ENCODE measurements at places on chromosomes 5 and 9.

DNA sequence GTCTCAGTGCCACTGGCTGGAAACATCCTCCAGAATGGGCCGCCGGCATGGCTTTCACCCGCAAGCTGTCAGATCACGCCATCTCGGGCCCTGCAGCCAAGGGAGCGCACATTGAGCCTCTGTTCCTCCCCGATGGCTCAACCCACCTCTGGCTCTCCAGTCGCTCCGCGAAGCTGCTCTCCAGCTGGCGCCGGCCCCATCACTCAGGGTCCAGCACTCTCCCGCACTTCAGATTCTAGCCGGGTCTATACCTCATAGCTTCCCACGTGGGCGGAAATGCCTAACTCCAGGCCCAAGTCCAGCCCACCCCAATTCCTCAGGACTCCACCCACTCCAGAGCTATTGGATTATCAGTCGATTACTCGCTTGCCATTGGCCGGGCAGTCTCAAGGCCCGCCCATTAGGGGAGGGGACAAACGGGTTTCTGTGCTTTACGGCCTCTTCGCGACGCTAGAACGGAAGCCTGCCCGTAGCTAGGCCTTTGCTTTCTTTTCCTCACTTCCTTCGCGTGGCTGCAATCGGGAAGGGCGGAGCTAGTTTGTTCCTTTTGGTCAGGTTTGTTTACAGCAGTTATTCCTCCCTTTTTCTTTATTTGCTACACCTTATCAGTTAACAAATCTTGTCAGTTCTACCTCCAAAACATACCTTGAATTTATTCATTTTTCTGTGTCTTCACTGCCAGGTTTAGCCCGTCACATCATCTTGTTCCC lies at the start of gene NOL6:
Gene NOL6 (minus strand): TSS at position 282 of the 710 bp plus-strand sequence. CDS start 82 bp downstream, at position 200.
- DNase-seq = peak; percentile 98

DNA sequence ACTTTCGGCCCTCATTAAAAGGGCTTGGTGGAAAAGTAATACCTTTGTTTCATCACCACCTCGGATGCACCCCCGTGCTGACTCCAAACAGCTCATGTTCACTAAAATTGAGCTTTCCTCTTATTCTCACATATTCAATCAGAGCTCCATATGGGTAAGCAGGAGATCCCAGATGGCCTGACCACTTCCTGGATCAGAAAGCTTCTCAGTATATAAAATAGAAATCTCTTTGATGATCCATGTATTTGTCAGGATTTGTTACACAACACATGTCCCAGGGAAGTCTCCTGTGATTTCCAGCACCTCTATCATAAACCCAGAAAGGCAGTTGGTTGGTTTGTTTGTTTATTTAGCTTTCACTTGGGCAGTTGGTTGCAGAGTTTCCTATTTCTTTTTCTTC lies 402.0 kb downstream of the MLLT3 start:
- no peak for DNase-seq

GRCh38 chr5:10442576-10442975 lies 897 bp downstream of the ROPN1L start:
- no peak for DNase-seq

DNA sequence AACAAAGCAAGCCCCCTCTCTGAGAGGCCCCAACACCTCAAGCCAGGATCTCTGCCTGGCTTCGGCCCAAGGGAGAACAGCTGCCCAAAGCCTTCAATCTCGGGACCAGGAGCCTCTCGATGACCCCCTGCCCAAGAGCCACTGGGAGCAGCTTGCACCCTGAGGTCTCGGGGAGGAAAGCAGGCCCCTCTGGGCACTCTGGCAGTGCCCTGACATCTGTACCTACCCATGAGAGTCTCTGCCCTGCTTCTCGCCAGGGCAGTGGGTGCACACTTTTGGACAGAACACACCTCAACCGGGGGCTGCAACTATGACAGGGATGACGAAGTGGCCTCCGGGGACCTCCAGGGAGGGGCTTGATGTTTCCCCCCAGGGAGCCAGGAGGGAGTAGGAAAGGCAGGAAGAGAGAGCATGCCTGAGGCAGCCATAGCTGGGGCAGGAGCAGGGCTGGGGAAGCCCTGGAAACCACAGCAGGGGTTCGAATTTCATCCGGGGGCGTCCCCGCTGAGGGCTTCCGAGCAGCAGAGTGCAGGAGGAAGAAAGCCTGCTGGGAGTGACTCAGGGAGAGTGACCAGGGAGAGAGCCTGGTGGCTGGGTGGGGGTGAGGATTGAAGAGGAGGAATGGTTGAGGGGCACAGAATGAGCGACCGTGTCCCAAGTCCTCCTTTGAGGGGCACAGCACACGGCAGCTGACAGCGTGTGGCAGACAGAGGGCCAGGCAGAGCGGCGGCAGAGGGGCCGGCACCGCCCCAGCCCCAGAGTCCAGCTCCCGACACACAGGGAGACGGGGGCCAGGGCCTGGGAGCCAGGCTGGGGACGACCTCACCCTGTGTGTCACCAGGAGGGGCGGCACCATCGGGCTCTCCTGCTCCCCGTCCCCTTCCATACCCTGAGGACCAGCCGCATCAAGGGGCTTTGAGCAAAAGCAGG lies 1.8 kb downstream of the LPCAT1 start:
- no peak for DNase-seq

GRCh38 chr9:87751868-87752267 lies 25.9 kb downstream of the CTSL start:
- no peak for DNase-seq

DNA sequence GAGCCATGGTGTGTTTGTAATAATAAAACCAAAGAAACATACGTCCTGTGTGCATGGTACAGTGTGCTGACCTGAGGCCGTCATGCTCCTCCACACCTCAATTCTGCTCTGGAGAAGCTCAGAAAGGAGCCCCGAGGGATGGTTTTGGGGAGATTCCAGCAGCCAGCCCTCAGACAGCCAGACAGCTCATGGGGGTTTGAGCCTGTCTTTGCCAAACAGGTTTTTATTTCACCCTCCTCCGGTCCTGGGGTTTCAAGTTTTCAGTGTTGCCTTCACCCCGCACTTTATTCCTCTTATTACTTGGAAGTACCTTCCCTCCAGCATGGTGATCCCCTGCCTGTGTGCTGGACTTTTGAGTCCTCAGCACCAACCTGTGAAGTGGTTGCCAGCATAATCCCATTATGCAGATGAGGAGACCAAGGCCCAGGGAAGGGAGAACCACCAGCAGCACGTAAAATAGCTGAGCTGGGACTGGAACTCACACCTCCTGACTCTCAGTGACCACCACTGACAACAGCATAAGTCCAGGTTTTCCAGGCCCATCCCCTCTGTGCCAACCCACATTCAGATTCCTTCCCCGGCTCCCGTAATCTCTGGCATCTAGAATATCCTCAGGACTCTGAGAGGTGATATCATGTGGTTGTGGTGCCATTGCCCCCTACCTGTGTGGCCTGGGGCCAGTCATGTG lies 35.1 kb downstream of the TGFBI start:
- DNase-seq = no peak

DNA sequence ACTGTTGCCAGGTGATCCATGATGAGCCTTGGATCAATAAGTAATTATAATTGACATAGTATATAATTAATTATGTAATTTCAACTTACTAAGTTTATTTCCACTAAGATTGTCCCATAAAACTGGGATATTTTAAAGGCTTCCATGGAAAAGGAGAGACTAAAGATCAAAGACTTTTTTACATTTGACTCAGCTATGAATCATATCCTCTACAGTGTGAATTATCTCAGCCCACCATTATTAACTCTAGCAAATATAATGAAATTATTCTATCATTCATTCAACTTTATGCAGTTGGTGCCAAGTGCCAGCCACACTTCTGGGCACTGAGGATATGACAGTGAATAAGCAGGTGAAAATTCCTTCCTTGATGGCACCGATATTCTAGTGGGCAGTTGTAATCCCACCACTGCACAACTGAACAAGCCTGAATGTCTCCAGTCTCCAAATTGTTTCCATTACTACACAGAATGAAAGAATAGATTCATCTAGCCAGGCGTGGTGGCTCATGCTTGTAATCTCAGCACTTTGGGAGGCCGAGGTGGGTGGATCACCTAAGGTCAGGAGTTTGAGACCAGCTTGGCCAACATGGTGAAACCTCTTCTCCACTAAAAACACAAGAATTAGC lies 21.9 kb upstream of the TXN start:
- no peak for DNase-seq

- no peak for DNase-seq
Measured at GRCh38 chr5:166948679-166949078, 1342.8 kb upstream of the WWC1 start.

DNA sequence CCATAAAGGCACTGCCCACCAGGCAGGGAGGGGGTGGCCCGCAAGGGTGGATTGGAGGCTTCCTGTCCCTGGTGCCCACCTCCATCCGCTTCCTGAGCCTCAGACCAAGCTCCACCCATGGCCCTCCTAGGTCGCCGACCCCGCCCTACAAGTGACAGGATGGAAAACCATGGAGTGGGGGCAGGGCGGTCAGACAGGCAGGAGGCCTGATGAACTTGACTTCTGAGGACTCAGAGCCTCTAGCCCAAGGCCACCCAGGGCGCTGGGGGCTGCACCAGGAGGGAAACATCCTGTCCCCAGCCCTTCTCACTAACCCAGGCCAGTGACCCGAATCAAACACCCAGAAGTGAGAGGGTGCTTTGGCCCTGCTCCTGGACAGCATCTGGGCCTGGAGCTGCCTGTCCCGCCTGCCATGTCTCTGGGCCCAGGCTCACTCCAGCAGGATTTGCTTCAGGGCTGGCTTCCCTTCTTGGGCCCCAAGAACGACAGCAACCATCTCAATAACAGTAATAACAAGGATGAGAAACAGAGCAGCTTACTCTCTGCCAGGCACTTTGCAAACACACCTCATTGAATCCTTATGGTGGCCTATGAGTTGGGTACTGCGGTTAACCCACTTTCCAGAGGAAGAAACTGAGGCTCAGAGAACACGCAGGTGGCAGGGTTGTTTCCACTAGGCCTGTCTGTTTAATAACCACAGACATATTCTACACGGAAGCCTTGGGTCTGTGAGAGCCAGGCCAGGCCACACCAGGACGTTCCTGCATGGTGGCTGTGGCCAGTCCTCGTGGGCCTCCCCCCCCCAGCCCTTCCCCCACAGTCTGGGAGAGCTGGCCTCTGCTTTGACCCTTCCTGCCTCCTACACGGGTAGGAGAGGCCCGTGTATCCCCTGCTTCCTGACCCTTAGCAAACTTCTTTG lies 4.4 kb upstream of the ST6GALNAC6 start:
- peak; percentile 79 for DNase-seq

- DNase-seq = no peak
Measured at GRCh38 chr9:15289603-15290002, 17.4 kb downstream of the TTC39B start.

GRCh38 chr5:50763846-50764245 lies 97.4 kb downstream of the PARP8 start:
- DNase-seq = no peak

GRCh38 chr9:130780865-130781504 lies 54.1 kb upstream of the ABL1 start:
- no peak for DNase-seq

DNA sequence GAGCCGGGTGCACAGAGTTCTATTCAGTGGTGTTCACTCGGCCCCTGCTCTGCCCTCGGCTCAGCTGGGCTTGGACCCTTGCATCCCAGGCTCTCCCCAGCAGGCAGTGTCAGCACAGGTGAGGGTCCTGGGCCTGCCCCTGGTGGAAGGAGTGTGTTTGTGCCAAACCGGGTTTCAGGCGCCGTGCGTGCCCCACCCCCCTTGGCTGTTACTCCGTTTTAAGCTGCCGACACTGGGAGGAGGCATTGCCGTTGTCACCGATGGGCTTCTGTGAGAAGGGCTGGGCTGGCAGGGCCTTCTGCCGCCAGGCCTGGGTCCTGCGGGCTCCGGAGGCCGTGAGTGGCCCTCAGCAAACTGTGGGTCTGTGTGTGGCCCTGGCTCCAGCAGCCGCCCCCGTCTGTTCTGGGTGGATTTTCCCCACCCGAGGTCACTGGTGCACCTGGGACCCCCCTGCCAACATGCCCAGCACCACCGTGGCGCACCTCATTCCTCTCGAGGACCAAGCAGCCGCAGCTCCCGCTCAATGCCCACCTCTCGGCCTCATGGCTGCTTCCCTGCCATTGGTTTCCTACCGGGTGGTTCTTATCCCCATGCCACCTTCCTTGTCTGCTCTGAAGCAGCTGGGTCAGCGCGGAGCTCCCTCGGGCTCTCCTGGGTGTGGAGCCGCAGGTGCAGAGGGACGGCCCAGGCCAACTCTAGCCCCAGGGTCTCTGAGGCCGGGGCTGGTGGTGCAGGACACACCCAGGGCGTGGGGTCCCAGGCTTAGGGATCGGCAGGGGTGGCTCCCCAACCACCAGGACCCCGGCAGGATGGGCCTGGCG lies 44.3 kb upstream of the EXOC3 start:
- no peak for DNase-seq

- no peak for DNase-seq
Measured at GRCh38 chr5:133730346-133730745, 118.0 kb upstream of the FSTL4 start.

DNA sequence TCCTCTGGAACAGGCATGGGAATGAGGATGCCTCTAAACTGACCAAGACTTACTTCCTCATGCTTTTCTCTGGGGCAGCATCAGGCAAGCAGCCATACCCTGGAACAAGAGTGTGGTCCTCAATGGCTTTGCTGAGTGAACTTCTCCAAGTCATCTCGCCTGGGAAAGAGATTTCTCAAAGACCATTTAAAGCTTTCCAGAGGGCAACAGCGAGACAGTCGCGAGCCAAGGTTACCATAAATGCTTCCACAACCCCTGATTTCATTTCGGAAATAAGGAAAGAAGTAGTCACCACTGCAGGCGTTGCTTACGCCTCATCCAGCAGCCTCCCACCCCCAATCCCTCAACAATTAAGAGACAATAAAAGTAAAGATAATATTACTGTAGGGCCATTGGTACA lies 1.1 kb upstream of the SNCAIP start:
- DNase-seq = no peak

DNA sequence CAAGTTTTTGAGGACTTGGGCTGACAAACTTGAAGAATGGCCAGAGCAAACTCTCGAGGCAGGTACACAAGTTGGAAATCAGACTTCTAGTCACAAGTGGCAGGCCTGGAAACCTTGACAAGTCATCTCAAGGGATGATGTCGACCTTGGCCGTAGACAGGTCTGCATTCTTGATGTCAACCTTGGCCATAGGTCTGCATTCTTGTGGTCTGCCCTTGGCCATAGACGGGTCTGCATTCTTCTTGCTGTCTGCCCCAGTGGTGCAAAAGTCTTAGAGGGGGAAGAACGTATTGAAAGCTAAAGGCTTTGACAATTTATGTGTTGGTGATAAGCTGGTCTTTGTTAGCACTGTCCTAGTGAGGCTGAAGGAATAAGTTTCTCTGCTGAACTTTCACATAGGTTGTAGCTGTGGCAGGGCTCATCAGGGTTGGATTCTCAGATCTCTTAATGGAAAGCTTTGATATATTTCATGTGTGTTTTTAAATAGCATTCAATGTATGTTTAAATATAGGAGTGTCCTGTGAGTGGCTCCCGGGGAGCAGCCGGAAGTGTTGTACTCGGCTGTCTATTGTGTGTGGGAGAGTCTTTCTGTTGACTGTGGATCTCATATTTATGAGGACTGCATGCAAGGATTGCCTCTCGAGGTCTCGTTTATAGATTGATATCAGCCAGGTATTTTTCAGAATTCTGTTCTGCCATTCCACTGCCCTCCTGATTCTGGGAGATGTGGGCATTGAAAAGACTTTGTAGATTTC lies 27.0 kb downstream of the SUB1 start:
- no peak for DNase-seq

All from CD8-positive, alpha-beta T cell (primary cell).